ENCODE measurements at places on chromosomes 6 and 20.

DNA sequence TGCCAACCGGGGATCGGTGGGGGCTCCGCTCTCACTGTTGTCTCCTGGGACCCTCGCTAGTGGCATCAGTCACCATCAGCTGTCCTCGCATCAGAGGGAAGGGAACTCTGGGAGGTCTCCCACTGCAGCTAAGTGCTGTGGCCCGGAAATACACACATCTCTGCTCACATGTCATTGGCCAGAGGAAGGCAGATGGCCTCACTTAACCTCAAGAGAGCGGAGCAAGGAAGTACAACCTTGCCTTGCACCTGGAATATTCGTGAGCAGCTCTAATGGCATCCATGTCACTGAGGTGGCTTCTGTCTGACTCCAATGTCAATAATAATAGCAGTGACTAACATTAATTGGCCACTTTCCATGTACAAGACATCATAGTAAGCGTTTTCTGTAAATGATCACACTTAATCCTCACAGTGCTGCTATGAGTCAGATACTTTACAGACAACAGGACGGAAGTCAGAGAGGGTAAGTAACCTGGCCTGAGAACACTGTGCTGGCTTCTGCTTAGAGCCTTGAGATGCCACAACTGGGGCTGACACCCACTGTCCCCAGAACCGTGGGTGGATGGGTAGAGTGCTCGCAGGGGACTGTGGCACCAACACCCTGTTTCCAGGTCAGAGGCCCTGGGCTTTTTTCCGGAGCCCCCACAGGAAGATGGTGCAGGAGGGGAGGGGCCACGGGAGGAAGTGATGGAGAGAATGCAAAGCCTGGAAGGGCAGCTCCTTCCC is 6.0 kb downstream of the LHFPL5 start:
- DNase-seq: no peak

DNA sequence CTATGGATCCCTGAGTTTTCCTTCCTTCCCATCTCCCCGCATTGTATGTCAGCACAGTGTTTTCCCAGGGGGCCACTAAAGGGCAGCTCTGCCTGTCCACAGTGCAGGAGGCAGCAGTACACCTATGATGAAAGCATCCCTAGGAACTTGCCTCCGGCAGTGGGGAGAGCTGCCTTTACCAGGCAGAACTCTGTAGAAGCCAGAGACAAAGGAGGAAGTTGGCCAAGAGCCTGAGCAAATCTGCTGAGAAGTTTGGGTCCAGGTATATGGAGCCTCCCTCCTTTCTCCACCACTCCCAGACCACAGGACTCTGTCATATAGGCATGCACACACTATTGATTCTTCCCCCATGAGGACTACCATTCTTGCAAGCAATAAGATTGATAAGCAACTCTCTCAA is 282.7 kb downstream of the TBC1D7 start:
- DNase-seq: no peak

GRCh38 chr6:99458319-99458718 is 33.2 kb upstream of the PNISR start:
- DNase-seq: no peak

DNA sequence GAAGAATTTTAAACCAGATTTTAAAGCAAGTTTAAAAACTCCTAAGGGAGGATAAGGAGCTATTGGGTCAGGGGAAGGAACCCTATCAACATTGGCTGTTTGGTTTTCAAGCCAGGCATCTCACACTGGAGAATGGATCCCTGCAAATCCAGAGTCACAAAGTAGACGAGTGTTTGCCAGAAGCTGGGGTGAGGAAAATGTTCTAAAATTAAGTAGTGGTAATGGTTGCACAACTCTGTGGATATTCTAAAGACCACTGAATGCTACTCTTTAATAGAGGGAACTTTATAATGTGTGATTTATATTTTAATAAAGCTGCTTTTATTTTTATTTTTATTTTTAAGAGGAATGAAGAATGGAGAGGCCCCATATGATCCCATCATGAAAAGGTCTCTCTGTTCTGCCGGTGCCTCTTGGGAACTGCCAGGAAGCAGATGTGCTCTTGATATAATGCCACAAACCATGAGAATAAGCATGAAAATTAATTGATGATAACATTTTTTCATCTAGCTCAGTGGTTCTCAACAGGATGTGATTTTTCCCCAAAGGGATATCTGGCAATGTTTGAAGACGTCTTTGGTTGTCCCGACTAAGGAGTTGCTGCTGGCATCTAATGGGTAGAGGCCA is 379.0 kb upstream of the CNR1 start:
- DNase-seq: no peak

DNA sequence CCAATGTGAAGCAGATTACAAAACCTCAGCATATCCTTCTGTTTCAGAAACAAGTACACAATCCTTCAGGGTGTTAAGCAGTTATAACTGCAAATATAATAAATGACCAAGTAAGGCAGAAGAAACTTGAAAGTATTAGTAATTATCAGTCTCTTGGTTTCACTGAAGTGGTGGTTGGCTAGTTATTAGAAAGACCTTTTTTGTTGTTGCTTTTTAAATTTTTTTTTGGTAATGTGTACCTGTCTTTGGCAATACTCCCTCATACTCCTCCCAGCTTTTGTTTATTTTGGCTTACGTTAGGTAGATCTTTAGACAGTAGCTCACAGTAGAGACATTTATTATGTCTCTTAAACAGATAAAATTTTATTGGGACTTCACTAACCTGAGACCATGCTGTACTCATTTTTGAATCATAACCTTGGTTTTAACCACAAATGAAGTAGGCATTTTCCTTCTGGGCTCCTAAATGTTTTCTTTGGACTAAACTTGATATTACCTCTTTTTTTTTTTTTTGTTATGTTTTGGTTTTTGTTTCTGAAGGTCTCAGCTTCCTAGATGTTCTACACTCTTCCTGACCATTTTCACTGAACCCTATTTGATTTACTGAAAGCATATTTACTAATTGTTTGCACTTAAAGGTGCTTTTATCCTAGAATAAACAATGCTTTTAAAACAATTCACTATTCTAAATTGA is 6.4 kb downstream of the CD2AP start:
- no peak for DNase-seq

DNA sequence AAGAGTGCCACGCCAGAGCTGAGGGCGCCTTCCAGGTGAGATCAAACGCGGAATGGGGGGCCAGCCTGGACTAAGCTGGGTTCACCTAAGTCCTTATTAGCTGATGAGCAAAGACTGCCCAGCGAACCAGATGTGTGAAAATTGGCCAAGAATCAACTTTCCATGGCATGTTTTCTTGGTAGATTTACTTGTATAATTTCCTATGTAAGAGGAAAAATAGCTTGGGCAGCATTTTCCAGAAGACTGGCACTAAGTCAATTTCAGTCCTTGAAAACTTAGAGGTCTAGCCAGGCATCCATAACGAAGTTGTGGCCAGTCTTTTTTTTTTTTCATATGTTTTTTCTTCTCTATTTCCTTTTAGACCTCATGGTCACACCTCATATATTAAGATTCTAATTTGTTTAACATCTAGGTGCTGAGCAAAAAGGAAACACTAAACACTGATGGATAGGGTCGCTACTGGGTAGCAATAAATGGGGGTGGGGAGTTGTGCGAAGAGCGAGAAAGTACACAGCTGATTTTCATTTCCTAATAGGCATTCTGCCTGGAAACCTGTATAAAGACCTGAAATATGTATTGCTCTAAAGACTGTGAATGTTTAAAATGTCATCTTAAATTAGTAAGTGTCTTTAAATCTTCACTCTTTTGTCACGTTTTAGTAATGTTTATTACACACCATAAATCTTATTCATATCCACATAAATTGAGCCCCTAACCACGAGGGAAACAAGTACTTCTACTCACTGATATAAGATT is 188.8 kb downstream of the CD83 start:
- no peak for DNase-seq

- no peak for DNase-seq
Measured at GRCh38 chr20:47648943-47649342, 136.3 kb downstream of the SULF2 start.

DNA sequence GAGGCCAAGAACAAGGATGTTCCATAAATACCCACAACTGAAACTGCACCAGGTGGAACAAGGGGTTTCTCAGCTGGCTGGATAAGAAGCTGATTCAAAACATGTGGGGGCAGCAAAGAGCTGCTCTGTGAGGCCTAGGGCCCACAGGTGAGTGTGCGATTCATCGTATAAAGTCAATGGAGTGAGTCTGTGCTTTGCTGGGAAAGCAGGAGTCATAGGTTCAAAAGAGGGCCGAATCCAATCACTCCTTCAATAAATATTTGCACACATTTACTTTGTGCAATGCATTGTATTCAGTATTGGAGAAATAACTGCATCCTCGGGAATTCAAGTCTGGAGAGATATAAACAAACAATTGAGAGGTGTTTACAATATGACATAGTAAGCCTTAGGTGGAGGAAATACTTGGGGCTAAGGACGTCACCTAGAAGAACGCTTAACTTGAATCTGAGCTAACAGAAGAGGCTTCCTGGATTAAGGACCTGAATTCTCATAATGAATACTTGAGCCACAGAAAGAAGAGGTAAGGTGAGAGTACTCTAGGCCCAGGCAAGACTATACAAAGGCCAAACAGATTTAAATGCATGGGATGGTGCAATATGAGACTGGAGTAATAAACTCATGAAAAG is 83.7 kb upstream of the TMEM30A start:
- DNase-seq: no peak

GRCh38 chr6:26068036-26068435 is 19.2 kb upstream of the HFE start:
- no peak for DNase-seq

DNA sequence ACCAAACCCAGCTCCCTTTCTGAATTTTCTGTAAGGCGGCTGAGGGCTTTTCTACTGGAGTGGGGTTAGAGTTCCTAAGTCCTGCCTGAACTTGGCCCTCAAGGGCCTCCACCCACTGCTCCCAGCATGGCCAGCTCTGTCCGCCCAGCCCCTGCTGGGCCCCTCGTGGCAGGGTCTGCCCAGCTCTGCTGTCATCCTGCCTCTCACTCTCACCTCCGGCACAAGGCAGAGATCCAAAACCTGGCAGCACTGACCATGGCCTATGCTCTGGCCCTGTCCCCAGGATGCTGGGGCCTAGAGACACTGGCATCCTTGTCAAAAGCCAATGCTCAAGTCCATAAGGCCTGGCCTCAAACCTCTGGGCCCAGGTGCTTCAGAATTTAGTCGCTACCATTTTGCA is 61.1 kb downstream of the TAF4 start:
- DNase-seq: no peak

- no peak for DNase-seq
Measured at GRCh38 chr6:9250852-9251251, 815.5 kb upstream of the SLC35B3 start.

- peak; percentile 58 for DNase-seq
Measured at GRCh38 chr6:161370880-161371279, 97.0 kb upstream of the AGPAT4 start.

GRCh38 chr6:29442719-29443118 is 3.6 kb downstream of the OR10C1 start:
- DNase-seq: no peak

DNA sequence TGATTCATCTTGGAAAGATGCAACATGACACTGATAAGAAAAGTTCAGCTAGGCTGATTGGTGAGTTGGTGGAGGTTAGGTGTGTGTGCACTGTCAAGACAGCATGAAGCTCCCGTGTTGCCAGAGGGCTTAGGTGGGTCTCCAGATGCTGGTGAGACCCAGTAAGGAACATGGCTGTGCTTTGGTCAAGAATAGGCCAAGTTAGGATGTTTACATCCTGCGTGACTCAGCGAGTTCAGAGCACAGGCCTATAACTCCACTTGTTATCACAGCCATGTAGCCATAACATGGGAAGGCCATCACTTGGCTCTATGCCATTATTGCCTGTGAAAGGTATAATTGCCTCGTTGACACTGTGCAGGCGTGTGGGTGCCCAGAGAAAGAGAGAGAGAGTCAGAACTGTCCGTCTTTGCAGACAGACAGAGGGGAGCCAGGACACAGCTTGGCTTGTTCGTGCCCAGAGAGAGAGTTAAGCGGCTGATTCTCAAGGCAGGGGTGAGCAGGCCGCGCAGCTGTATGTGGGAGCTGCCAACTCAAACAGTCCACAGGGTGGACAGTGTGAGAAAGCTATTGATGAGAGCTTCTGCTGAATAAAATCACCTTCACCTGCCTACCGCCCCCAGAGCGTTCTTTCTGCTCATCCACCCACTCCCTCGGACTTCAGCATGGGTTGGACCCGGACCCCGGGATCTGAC is 43.5 kb downstream of the OR2B6 start:
- DNase-seq: no peak

GRCh38 chr20:47674686-47675085 is 110.6 kb downstream of the SULF2 start:
- no peak for DNase-seq

DNA sequence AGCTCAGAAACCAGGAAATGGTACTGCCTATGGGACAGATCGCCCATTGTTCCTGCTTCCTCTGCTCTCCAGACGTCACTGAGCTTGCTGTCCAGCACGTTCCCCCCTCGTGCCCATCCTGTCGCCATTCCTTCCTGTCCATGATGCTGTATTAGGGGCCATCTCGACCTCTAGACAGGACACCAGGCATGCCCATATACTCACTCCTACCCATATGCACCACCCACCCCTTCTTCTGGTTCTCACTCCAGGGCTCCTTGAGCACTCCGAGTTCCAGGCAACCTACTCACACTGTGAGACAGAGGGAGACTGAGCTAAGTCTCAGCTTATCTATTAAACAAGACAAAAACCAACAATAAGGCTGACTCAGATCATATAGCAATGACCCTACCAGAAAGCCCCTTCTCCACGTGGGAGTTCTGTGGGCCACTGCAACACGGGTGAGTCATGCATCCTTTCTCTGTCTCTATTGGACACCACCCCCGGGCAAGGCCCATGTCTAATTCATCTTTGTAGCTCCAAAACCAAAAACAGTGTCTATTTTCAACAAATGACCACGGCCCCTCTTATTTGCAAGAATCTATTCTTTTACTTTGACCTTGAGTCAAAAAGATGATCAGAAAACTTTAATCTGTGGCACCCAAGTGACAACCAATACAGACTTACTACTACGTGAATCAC is 65.7 kb downstream of the PSMG4 start:
- DNase-seq: peak; percentile 33

GRCh38 chr6:1662534-1662933 is 52.8 kb downstream of the FOXC1 start:
- DNase-seq: no peak

DNA sequence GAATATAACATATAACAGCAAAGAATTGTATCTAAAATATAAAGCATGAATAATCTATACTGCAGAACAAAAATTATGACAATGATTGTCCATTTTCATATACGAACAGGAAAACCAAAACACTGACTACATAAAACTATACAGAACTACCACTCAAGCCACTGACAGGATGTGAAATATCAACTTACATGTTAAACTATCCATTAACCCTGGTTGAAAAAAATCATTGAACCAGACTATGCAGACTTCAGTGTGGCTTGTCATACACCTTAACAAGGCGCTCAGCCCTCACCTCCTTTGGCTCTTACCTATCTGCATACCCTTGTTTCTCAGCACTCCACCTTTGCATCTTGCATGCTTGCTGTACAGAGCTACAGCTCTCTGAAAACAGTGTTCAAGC is 34.9 kb downstream of the ASCC3 start:
- no peak for DNase-seq

- no peak for DNase-seq
Measured at GRCh38 chr6:4563156-4563555, 213.0 kb upstream of the CDYL start.

Measured in stimulated activated naive B cell treated with anti-CD40 and anti-IgM and Interleukin-4, amounts not matched to agents 10 μg/mL and 1 μg/mL and 100 μg/mL, for 72 hours (primary cell).